Activated CD4-positive, alpha-beta T cell treated with anti-CD3 and anti-CD28 coated beads, Interleukin-2, amount 10 ng/mL, durations not matched to agents 24 days and 14 days (primary cell): ENCODE measurements at places on chromosomes 5 and 9. TPM values are rescaled to one million over a fixed set of nuclear protein-coding genes. Genes with fewer than 3 reads are reported as not detected.

Gene PITX1
- 0.61 and 0.78 TPM in 2 replicates for total RNA-seq

Gene SPATA31A3
- not detected in 2 replicates for total RNA-seq

Gene SLC1A1
- total RNA-seq, result 0.17 TPM in 1 of 2 replicates, not detected in the other

Gene RETREG1
- 21.1 and 21.5 TPM in 2 replicates for total RNA-seq

Gene TTC23L
- total RNA-seq, result not detected in 2 replicates

Gene IFNA13
- not detected in 2 replicates for total RNA-seq

Gene PALM2AKAP2
- 0.71 and 2.0 TPM in 2 replicates for total RNA-seq

Gene KIF20A
- total RNA-seq, result 18.0 and 19.7 TPM in 2 replicates

Gene SRP19
- 67.4 and 74.3 TPM in 2 replicates for total RNA-seq

Gene KIF24
- total RNA-seq, result 5.9 and 6.2 TPM in 2 replicates

DNA sequence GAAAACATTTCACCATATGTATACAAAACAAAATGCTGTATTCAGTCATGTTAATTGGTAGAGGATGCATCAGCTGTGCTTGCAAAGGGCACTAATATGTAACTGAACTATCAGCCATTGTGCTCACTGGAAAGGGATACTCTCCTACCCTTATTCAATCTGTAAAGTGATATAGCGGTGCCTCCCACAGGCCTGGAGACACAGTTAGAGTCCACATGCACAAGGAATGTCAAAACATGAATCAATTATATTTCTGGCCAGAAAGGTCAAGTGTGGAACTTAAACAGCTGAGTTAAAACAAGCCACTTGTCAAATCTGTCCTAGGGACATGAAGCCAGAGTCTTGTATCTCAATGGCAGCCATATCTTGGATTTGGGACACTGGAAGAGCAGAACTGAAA lies 71.2 kb upstream of the IZUMO3 start:
- DNase-seq, result no peak

- DNase-seq, result no peak
Measured at GRCh38 chr9:113875459-113876150, 504 bp upstream of the ZNF618 start.

- no peak for DNase-seq
Measured at GRCh38 chr9:88540251-88540763, 5.3 kb downstream of the NXNL2 start.

DNA sequence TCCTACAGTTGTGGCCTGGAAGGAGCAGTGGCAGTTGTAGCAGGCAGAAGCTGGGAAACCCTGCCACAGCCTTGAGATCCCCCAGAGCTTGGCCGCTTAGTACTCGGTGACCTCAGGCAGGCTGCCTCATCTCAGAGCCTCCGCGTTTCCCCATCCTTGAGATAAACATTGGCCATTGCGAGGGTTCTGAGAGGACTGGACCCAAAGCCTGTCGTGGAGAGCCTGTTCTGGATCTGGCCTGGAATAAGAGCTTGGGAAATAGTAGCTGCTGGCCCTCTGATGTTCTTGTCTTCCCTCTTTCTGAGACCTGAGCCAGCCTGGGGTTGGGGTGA lies 1.3 kb downstream of the MIGA2 start:
- no peak for DNase-seq

- DNase-seq, result no peak
Measured at GRCh38 chr5:85604378-85604777, 1013.4 kb upstream of the COX7C start.

DNA sequence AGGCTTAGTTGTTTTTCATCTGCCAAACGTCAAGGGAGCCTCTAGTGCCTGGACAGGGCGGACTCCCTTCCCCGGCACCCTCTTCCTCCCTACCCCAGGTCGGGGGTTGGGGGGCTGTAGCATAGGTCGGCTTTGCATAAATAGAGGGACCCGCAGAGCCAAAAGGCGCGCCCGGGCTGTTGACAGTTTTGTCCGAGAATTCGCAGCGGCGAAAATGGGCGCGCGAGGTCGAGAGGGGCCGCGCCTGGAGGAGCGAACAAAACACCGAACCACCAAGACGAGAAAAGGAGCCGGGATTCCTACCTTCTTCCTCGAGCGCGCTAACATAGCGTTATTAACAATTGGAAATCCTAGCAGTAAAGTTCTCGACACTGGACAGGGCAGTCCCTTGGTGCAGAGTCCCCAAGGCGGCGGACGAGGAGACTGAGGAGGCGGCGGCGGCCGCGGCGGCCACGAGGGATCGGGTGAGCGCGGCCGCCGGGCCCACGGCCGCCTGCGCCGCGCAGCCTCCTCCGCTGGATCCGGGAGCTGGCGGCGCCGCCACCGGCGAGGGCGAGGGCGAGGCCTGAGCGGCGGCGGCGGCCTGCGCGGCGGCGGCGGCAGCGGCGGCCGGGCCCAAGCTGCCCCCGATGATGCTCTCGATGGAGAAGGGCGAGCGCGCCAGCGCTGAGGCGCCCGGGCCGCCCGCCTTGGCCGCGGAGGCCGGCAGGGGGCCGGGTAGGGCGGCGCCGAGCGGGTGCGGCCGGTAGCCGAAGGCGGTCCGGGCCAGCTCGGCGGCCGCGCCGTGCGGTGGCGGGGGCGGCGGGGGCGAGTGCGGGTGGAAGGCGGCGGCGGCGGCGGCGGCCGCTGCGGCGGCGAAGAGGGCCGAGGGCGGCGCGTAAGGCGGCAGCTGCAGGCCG lies 1.7 kb downstream of the FOXD1 start:
- DNase-seq, result peak; percentile 63

DNA sequence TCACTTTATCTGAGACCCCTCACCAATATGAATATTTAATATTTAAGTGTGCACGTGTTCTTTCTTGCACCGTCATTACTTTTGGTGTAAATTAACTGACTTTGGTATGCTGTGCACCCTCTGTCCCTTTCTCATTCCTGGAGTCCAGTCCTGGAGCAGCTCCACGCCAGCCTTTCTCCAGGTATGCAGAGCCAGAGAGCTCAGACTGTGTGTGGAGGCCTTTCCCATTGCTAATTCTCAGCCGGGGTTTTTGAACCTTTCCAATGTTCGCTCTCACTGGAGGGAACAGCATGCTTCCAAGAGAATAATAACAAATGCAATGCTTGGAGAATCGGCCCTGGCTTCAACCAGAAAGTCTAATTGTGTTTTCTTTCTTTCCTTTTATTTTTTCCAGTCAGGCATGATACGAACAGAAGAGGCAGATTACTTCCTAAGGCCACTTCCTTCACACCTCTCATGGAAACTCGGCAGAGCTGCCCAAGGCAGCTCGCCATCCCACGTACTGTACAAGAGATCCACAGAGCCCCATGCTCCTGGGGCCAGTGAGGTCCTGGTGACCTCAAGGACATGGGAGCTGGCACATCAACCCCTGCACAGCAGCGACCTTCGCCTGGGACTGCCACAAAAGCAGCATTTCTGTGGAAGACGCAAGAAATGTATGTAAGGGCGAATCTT lies 41.7 kb downstream of the ADAMTS16 start:
- DNase-seq, result no peak
